Epithelial cell of alveolus of lung (primary cell): ENCODE measurements at places on chromosomes 13 and 19. TPM values are rescaled to one million over a fixed set of nuclear protein-coding genes. Genes with fewer than 3 reads are reported as not detected.

FOXO1 gene
- 5.4 and 20.4 TPM in 2 replicates for total RNA-seq

FXYD3 gene
- total RNA-seq: 0.39 TPM in 1 of 2 replicates, not detected in the other

RNF17 gene
- total RNA-seq: not detected in 2 replicates

CRLF1 gene
- total RNA-seq: 2.6 and 19.3 TPM in 2 replicates

ACP7 gene
- total RNA-seq: 0.26 TPM in 1 of 2 replicates, not detected in the other

CCDC124 gene
- total RNA-seq: 89.5 and 98.8 TPM in 2 replicates

CLC gene
- not detected in 2 replicates for total RNA-seq

CEBPA gene
- total RNA-seq: under 0.01 and 0.80 TPM in 2 replicates

ZNF682 gene
- total RNA-seq: 1.3 and 5.0 TPM in 2 replicates

ZNF135 gene
- 3.2 and 3.5 TPM in 2 replicates for total RNA-seq

CEACAM20 gene
- total RNA-seq: not detected in 2 replicates

TYROBP gene
- not detected in 2 replicates for total RNA-seq

ZNF709 gene
- total RNA-seq: 0.91 and 2.0 TPM in 2 replicates

GARIN5A gene
- 0.24 and 0.52 TPM in 2 replicates for total RNA-seq

RASAL3 gene
- 0.32 and 0.52 TPM in 2 replicates for total RNA-seq

HSD11B1L gene
- 13.3 and 51.3 TPM in 2 replicates for total RNA-seq

GIPC1 gene
- total RNA-seq: 73.1 and 112 TPM in 2 replicates

PTGER1 gene
- 3.9 and 15.1 TPM in 2 replicates for total RNA-seq

TNNI3 gene
- total RNA-seq: not detected in 2 replicates

BRSK1 gene
- total RNA-seq: 6.3 and 16.0 TPM in 2 replicates

ONECUT3 gene
- total RNA-seq: not detected in 2 replicates

C19orf38 gene
- total RNA-seq: 0.78 and 2.6 TPM in 2 replicates

ZNF836 gene
- 2.7 and 6.0 TPM in 2 replicates for total RNA-seq

HTR2A gene
- total RNA-seq: under 0.01 and 0.16 TPM in 2 replicates

CBLC gene
- 3.0 TPM in 1 of 2 replicates, not detected in the other for total RNA-seq

POU2F2 gene
- total RNA-seq: 0.32 and 5.0 TPM in 2 replicates

TPTE2 gene
- not detected in 2 replicates for total RNA-seq

SUPT5H gene
- 63.7 and 89.2 TPM in 2 replicates for total RNA-seq

SLITRK5 gene
- 2.8 and 7.6 TPM in 2 replicates for total RNA-seq

RRAS gene
- 64.0 and 122 TPM in 2 replicates for total RNA-seq

VASP gene
- 52.7 and 162 TPM in 2 replicates for total RNA-seq

KLC3 gene
- 0.65 TPM in 1 of 2 replicates, not detected in the other for total RNA-seq

PABPC3 gene
- under 0.01 and 0.56 TPM in 2 replicates for total RNA-seq

KLK12 gene
- not detected in 2 replicates for total RNA-seq

COX7A1 gene
- 14.1 and 22.6 TPM in 2 replicates for total RNA-seq

DCT gene
- 0.32 TPM in 1 of 2 replicates, not detected in the other for total RNA-seq

STXBP2 gene
- total RNA-seq: 12.3 and 28.7 TPM in 2 replicates

B3GLCT gene
- total RNA-seq: 3.5 and 7.4 TPM in 2 replicates

ZNF486 gene
- 6.5 and 8.1 TPM in 2 replicates for total RNA-seq

LRRC63 gene
- not detected in 2 replicates for total RNA-seq

AMER2 gene
- total RNA-seq: not detected in 2 replicates

ZNF234 gene
- 3.4 and 5.0 TPM in 2 replicates for total RNA-seq

ZSWIM4 gene
- 12.8 and 18.3 TPM in 2 replicates for total RNA-seq

FAM216B gene
- 0.16 TPM in 1 of 2 replicates, not detected in the other for total RNA-seq

CGB5 gene
- total RNA-seq: 12.3 TPM in 1 of 2 replicates, not detected in the other

CEACAM21 gene
- total RNA-seq: 0.32 TPM in 1 of 2 replicates, not detected in the other
